ENCODE measurements at places on chromosomes 6 and 20.

DNA sequence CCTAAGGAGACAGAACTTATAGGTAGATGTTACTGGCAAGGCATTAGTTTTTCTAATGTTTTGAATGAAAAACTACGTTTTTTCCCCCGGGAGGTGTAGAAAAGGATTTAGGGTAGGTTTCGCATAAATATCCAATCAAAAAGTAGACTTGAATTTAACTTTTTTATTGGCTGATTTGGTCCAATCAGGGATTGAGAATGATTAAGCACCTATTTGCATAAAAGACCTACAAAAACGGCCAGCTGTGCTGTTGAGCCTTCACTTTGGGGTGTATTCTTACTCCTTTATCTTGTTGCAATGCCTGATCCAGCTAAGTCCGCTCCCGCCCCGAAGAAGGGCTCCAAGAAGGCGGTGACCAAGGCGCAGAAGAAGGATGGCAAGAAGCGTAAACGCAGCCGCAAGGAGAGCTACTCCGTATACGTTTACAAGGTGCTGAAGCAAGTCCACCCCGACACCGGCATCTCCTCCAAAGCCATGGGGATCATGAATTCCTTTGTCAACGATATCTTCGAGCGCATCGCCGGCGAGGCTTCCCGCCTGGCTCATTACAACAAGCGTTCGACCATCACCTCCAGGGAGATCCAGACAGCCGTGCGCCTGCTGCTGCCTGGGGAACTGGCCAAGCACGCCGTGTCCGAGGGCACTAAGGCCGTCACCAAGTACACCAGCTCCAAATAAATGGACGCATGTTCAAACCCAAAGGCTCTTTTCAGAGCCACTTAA lies 113.5 kb upstream of the BTN3A2 start:
- DNase-seq, result peak; percentile 79

DNA sequence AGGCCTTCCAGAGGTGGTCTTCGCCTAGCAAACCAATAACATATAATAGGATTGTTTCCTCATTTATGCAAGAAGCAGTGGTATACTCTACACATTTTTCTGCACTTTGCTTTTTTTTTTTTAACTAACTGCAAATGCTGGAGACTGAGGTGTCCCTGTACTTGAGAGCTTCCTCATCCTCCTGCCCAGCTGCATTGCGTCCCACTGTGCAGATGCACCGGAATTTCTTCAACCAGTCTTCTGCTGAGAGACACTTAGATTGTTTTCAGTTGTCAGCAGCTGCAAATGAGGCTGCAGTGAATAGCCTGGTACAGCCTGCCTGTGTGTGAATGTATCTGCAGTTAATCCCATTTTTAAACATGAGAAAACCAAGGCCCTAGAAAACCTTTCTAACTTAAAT lies 11.5 kb downstream of the FGD2 start:
- no peak for DNase-seq

GRCh38 chr20:23147964-23148730 lies 62.0 kb upstream of the CD93 start:
- peak; percentile 70 for DNase-seq

GRCh38 chr6:2376429-2377355 lies 131.3 kb upstream of the GMDS start:
- no peak for DNase-seq

- no peak for DNase-seq
Measured at GRCh38 chr6:161227004-161227960, 46.6 kb downstream of the AGPAT4 start.

GRCh38 chr6:30619561-30619960 lies 1.9 kb downstream of the MRPS18B start:
- no peak for DNase-seq

DNA sequence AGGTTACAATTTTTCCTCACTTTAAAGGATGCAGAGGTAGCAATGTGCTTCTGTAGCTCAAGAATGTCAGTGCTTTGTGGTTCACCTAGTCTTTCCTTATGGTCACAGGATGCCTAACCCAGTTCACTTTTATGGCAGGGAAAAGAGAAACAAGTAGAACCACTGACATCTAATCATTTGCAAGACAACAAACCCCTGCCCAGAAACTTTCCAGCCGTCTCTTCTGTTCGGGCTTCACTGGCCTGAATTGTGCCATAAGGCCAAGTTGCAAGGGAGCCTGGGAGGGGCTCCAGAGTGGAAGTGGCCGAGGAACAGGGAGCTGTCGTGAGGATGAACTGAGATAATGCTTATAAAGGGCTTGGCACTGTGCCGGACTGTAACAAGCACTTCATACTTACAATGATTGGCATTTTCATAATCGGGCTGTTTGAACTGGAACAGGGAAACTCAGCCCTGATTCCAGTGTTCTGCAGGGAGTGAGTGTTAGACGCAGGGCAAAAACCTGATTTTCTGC lies 212.6 kb downstream of the BCAS1 start:
- no peak for DNase-seq

GRCh38 chr20:51284176-51284575 lies 258.3 kb downstream of the NFATC2 start:
- DNase-seq, result no peak

DNA sequence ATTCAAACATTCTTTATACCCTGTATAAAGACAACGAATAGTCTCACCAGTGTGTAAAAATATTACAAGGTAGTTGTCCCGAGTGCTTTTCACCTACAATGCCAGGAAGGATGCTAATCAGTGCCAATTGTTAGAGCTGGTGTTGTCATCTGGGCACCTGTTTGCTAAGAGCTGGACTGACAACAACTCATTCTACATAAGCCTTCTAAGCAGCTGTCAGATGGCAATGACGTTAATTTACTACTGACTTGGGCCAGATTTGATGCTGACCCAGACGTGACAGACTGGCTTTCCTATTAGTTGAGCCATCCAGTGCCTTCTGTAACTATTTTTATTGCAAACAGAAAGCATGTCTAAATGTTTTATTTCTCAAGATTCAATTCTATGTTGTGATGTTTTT lies 355.2 kb downstream of the ADGRB3 start:
- DNase-seq, result no peak

GRCh38 chr6:24536466-24536865 lies 41.7 kb downstream of the ALDH5A1 start:
- no peak for DNase-seq

- no peak for DNase-seq
Measured at GRCh38 chr20:11726026-11726425, 191.7 kb upstream of the BTBD3 start.

DNA sequence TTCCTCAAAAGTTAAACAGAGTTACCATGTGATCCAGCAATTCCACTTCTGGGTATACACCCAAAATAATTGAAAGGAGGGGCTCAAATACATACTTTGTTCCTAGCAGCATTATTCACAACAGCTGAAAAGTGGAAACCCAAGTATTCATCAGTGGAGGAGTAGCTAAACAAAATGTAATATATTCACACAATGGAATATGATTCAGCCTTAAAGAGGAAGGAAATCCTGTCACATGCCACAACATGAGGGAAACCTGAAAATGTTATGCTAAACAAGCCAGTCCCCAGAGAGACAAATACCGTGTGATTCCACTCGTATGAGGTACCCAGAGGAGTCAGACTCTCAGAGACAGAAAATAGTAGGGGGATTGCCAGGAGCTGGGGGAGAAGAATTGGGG lies 44.5 kb downstream of the PXDC1 start:
- no peak for DNase-seq

DNA sequence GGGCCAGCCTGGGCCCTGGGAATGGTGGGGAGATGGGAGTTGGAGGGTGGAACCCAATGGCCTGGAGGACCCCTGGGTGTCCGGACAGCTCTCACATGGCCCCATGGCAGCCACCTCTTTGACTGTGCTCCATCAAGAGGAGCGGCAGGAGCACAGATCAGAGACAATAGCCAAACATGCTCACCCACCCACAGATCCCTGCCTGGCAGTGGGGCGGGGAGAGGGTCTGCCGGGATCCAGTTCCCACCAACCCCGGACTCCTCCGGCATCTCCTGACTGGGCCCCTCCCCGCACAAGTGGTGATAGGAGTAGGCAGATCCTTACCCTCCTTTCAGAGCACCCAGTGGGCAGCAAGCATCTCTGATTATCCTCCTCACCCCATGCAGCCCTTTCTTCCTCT lies 31.9 kb upstream of the MRPS18A start:
- DNase-seq, result no peak

GRCh38 chr20:64057628-64058498 lies 5.1 kb upstream of the TCEA2 start:
- DNase-seq, result peak; percentile 74

DNA sequence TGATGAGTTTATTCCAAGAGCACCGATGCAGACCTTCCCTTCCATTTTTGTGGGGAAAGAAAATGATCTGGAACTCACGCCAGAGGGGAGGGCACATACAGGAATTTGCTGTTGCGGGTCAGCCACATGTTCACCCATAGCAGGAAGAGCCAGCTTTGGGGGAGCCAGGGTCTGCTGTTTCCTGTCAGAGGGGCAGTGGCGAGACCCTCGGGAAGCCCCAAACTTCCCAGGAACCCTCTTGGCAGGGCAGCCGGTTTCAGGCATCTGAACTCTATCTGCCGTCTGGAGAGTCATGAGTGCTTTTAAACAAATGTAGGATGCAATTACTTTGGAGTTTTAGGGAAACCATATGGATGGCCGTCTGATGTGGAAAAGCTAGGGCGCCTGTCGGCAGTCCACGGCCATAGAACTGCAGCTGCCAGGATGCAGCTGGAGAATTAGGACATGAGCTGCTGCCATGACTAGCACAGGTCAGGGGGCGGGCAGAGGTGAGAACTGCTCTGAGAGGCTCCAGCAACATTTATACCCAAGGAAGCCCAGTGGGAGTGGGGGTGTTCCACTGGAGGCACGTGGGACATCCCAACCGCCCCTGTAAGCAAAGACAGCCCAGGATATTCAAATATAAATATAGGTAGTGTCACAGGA lies 14.8 kb upstream of the SERPINB9 start:
- DNase-seq, result no peak

DNA sequence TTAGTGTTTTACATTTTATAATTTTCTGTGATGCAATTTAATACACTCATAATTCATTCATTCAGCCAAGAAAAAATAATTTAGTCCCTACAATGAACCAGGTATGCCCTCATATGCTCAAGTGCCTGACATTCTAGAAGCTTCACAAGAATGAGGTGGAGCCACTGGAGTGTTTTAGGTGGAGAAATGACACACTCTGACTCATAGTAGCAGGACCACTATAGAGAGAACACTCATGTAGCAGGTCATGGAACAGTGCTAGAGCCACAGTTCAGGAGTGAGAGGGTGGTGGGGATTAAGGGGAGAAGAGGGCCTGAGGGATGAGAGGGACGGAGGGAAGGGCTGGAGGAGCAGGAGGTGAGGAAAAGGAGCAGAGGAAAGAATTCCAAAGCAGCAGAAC lies 1.4 kb upstream of the HLA-G start:
- no peak for DNase-seq

DNA sequence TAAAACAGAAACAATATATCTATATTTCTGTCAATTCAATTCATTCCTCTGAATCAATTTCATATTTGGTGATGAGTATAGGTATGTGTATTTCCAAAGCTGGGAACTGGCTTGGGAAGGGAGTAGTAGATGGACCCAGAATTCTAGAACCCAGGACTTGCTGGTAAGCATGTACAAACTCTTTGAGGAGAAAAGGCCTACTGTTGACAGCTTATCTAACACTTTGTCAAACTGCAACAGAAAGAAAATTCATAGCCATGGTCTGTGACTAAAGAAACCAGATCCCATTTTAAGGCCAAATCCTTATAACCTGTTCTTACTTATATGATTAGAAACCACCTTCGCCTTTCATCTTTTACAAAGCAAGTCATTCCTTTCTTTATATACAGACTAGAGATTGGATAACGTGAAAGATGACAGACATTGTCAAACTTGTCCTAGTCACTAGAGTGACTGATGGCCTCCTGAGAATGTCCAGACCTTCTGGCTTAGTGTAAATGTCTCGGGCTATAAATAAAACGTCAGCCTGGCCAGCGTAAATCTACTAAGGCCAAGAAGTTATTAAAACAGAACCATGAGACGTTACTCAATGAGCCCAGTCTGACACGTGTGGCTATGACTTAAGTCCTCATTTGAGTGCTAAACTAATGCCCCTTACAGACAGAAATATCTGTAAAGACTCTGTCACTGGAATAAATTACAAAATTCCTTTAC lies 152.3 kb downstream of the ALDH8A1 start:
- no peak for DNase-seq

DNA sequence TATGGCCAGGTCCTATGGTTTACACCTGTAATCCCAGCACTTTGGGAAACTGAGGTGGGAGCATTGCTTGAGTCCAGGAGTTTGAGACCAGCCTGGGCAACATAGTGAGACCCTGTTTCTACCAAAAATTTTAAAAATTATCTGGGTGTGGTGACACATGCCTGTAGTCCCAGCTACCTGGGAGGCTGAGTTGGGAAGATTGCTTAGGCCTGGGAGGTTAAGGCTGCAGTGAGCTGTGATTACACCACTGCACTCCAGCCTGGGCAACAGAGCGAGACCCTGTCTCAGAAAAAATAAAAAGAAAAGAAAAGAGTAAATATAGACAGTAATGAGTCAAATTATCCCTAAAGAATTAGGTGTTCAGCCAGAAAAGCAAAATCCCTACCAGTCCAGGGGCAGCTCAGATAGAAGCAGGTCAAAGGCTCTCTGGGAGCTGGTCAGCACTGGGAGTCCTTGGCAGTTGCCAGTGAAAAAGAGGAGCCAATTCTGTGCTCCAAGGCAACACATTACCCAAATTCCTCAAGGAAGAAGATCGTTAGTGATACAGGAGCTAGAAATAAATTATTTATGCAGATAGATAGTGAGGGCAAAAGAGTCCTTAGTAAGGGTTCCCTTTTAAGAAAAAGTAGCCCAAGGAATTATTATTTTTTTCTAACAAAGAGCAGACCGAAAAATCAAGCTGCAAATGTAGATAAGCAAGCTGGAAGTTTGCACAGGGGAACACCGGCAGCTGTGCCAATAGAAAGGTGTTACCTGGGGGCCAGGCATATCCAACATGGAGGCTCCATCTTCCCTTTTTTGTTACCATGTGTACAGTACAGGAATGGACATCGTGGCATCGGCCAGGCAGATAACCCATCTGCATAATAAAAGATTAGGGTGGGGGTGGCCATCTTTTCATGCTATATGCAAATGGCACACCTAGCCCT lies 31.4 kb upstream of the SEC63 start:
- DNase-seq, result no peak

DNA sequence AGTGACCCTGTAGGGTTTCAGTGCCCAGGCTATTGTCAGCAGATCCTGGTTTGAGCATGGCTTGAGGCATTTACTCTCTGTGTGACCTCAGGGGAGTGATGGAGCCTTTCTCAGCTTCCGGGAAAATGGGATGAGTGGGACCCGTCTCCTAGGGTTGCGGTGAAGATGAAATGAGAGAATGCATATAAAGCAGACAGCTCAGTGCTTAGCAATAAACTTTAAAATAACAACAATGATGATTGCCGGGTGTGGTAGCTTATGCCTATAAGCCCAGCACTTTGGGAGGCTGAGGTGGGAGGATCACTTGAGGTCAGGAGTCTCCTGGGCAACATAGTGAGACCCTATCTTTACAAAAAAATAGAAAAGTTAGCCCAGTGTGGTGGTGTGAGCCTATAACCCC lies 106.0 kb upstream of the MTHFD1L start:
- DNase-seq, result no peak

GRCh38 chr6:126385536-126385935 lies 45.6 kb downstream of the CENPW start:
- no peak for DNase-seq
